Right cardiac atrium (tissue), 5 donors: ENCODE measurements at places on chromosomes 12 and 14.

DNA sequence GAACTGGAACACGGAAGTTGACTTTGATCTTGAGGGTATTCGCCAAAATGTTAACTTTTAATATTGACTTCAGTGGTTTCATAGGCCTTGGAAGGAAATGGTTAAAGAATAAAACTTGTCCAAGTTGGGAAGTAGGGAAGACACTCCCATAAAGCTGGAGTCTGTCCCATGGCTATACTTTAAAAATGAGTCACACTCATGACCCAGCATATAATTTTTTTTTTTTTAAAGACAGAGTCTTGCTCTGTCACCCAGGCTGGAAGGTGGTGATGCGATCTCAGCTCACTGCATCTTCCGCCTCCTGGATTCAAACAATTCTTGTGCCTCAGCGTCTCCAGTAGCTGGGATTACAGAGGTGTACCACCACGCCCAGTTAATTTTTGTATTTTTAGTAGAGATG lies 19.6 kb downstream of the TMPRSS12 start:
- DNase-seq: no peak

DNA sequence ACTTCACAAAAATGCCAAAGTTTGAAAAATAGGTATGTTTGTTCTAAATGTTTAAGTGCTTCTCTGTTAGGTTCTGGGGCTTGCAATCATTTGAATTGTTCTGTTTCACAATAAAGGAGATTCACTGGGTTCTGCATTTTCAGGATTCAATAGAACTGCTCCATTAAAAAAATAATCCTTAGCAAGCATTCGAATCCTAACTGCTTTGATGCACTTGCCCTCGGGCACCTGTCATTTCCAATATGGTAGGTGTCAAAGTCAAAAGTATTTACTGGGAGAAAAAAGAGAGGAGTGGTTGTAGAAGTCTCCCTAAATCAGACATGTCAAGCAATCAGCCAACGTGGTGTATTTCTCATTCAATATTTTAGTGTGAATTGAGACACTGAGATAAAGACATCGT lies 5.5 kb downstream of the APOLD1 start:
- no peak for DNase-seq

GRCh38 chr12:104190641-104191176 lies 24.9 kb upstream of the TXNRD1 start:
- DNase-seq: no peak

DNA sequence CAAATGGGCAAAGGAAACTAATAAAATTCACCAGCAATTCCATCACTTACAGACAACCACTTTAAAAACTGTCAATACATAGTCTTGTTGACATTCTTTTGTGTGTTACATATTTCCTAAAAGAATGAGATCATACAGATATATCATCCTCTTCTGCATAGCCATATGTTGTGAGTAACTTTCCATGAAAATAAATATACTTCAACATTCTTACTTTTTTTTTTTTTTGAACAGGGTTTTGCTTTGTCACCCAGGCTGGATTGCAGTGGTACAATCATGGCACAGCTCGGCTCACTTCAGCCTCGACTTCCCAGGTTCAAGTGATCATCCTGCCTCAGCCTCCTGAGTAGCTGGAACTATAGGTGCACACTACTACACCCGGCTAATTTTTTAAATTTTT lies 20.9 kb downstream of the ZC2HC1C start:
- DNase-seq: no peak
